ENCODE measurements at places on chromosomes 5 and 9.
A peak's percentile ranks its signal among the peaks of the same experiment; 100 is the strongest.

DNA sequence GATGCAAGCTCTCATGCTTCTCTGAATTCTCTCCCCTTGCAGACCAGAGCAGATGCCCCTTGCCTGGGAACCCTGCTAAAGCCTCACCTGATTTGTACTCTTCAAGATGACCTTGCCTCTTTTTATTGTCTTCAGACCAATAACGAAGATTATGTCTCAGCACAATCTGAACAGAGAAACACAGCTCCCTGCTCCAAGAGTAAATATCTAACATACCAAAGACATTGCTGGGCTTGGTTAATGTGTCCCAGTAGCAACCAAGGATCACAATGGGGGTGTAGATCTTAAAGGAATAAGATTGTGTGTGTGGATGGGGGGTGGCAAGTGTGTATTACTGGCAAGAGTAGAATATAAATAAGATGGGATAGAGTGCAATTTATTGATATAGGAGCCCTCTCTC, 67.6 kb upstream of the LHFPL2 start:
- peak; percentile 67 for DNase-seq

- no peak for DNase-seq
These were observed 49.6 kb upstream of the CCNG1 start for GRCh38 chr5:163387589-163388343.

GRCh38 chr9:115046824-115047223, 71.1 kb downstream of the TNC start:
- DNase-seq: no peak

GRCh38 chr5:124831687-124832240, 85.3 kb upstream of the ZNF608 start:
- no peak for DNase-seq

DNA sequence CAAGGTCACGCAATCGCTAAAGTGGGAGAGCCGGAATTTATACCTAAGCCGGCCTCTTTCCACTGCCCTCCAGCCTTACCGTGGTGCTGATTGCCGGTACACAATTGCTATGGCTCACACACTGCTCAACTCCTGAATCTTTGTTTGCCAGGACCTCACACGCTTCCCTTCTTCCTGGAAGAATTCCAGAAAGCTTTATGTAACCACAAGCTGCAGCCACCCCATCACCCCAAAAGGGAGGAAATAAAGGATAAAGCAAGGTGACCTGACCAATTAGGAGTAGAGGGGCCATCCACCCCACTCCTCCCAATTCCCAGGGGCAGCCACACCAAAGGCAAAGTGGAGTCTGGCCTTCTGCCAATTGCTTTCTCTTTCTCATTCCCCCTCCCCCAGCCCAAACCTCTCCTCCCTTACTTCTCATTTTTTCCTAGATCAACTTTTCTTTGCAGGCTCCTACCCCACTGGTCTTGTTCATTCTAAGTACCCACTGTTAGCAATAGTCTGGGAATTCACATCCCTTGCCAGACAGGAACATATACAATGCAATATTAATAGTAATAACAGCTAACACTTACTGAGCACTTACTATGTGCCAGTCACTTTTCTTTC, 18.0 kb upstream of the CDC23 start:
- DNase-seq: peak; percentile 60

DNA sequence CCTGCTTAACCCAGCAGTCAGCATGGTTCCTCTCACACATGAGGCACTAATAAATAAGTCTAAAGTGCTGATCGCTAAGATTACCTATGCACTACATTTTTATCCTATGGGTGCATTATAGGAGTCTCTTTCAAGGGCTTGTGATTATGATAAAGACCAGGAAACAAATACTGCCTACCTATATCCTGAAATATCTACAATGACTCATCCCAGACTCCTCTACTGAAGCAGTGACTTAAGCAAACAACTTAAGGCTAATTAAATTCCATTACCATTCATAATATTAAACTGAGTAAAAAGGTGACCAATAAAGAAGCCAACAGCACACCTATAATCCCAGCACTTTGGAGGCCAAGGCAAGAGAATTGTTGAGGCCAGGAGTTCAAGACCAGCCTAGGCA, 338.4 kb downstream of the DNAH5 start:
- DNase-seq: no peak

GRCh38 chr5:135127439-135128240, 93.6 kb upstream of the PITX1 start:
- DNase-seq: peak; percentile 69

GRCh38 chr5:69295088-69295754, 37.4 kb downstream of the CCDC125 start:
- peak; percentile 53 for DNase-seq

DNA sequence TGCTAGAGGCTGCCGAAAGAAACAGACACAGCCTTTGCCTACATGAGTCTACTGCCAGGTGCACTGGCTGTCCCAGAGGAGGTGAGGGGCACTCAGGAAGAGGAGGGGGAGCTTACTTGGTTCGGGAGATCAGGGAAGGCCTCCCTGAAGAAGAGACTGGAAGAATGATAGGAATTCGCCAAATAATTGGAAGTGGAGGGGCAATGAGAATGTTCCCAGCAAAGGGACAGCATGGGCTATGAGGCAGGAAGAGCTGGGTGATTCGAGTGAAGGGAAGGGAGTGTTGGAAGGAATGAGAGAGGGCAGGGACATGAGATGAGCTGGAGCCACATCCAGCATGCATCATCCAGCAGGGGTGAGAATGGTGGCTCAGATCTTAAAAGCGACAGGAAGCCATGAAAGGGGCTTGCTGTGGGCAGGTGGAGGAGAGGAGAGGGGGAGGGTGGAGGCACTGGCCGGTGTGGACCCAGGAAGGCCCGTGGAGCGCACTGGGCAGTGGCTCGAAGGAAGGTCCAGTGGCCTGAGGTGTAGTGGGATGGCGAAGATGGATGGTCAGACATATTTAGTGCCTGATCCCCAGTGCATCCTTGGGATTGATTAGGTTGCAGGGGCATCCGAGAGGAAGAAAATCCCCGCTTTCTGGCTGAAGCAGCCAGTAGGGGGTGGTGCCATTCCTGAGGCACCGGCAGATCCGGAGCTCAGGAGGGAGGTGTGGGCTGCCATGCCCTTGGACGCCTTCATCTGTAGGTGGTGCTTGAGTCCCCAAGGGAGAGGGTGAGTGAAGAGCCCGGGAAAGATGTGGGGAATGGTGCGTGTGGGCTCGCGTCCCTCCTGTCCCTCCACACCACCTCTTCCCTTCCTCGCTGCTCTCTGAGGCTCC, 53.5 kb upstream of the GARNL3 start:
- DNase-seq: no peak

- DNase-seq: no peak
These were observed 6.8 kb downstream of the SLC1A3 start for GRCh38 chr5:36613241-36613640.

DNA sequence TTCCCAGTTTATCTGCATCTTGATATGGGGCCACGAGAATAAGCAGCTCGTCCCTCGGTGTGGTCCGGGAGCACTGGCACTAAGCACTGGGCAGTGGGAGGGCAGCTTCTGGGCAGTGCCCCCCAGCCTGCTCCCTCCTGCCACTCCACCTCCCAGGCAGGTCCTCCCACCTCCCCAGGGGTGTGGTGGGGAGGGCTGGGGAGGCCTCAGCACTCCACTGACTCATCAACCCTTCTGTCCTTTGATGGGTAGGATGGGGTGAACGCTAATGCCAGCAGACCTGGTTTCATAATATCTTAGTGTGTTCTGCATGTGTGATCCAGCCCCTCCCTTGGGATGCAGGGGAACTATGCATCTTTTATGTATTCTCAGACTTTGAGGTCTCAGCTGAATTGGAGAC, 62.2 kb upstream of the GNE start:
- no peak for DNase-seq

DNA sequence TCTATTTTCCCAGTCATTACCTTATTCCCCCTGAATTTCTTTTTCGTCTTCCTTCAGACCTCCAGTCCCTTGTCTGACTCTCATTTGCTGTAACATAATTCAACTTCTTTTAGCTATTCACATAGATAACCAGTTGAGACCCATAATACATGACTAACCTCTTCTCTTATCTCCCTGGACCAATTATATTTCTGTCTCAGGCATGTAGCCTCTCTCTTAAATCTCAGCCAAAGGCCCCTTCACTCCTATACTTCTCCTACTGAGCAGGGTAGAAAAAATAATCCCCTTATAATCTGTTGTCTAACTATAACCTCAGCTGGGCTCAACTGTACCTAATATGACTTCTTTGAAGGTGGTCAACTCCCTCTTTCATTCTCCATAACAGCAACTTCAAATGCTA, 20.9 kb downstream of the RANBP6 start:
- no peak for DNase-seq

- DNase-seq: no peak
These were observed 63.1 kb downstream of the PPP2R2B start for GRCh38 chr5:146815411-146815810.

DNA sequence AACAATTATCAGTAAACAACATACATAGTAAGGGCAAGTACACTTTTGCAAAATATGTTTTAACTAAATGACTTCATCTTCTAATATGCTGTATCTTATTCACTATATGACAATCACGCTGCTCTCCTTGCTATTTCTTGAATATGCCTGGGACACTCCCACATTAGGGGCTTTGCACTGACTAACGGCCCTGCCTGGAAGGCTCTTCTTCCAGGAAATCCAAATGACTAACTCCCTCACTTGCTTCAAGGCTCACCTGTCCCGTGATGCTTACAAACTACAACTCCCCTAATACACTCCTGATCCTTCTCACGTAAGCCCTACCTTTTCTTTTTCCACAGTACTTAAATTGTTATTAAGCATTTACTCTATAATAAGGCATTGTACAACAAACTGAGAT, 10.6 kb downstream of the ERP44 start:
- DNase-seq: no peak

DNA sequence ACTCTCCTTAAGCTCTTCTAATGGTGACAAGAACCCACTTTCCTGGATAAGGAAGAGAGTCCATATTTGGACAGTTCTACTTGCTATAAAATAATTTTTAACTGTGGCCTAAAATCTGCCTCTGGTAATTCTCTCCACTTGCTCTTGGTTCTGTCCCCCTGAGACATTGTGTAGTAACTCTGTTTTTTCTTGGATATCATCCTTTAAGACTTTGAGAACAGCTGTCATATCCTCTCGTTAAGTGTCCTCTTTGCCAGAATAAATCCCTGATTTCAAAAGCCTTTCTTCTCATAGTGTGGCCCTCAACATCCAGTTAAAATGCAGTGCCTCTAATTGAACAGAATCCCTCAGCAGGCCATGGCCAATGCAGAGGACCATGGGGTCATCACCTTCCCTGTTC, 101.5 kb downstream of the ARHGEF28 start:
- DNase-seq: no peak

GRCh38 chr9:77827104-77827784, 179.1 kb upstream of the GNA14 start:
- no peak for DNase-seq

GRCh38 chr5:158313733-158314464, 455.0 kb upstream of the CLINT1 start:
- no peak for DNase-seq

- peak; percentile 5 for DNase-seq
These were observed 20.5 kb upstream of the VPS13A start for GRCh38 chr9:77156646-77157371.

- DNase-seq: no peak
These were observed 455.4 kb downstream of the CAAP1 start for GRCh38 chr9:26437056-26437711.

GRCh38 chr9:135076143-135076875, 11.2 kb upstream of the OLFM1 start:
- no peak for DNase-seq

DNA sequence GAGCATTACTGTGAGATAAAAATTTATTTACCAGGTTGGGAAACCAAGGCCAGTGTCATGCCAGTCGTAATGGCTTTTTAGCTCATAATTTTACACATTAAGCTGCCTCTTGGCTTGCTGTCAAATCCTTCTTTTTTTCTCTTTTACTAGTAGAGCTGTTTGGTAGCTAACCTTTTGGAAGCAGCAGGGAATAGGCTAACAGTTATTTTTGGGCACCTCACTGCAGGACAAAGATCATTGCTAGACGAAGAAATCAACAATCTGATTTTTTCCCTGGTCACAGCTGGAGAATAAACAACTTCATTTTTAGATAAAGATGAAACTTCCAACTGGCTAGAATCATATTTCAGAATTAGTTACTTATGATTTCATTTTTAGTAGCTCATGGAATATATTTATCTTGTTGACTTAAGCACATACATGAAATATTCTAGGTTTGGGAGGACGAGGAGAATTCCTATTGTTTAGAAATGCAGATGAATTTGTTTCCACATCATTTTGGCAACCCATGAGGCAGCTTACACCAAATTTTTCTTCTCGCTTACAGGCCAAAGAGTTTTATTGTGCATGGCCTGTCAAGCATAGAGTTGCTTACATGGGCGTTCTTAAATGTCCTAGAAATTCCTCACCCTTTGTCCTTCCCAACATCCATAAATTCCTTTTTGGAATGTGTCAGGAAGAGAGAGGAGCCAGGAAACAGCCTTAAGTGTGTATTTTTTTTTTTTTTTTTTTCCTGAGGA, 19.6 kb downstream of the TNC start:
- peak; percentile 85 for DNase-seq

DNA sequence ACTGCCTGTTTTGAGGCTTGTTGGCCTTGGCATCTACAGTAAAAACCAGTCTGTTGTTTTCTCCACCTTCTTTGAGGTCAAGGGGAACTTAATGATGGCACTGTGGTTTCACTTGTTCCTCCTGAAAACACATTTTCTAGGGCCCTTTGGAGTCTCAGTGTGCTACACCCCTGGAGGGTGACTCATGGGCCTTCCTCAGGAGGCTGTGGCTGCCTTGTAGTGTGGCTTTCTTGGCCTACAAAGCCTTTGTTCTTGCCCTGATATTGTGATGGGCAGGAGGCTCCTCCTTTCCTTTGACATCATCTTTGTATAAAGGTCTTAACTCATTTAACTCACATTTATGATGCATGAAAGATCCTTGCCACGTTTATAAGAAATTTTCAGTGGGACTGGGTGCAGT, 56.3 kb upstream of the GPBP1 start:
- DNase-seq: no peak

DNA sequence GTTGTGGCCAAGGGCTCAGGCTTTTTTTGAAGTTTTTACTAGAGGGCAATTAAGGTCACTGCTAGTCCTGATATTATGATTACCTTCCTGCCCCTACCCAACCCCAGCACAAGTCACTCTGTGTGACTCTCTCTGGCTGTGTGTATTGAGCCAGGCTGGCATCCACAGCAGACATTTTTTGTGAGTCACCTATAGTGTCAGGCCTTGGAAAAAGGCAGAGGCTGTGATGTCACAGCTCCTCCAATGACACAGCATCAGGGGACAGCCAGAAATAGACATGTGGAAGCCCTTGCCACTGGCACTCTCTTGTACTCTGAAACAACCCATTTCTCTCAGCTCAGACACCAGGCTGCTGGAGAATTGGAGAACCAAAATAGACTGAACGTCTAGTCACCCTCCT, 145.4 kb downstream of the NMUR2 start:
- DNase-seq: no peak

DNA sequence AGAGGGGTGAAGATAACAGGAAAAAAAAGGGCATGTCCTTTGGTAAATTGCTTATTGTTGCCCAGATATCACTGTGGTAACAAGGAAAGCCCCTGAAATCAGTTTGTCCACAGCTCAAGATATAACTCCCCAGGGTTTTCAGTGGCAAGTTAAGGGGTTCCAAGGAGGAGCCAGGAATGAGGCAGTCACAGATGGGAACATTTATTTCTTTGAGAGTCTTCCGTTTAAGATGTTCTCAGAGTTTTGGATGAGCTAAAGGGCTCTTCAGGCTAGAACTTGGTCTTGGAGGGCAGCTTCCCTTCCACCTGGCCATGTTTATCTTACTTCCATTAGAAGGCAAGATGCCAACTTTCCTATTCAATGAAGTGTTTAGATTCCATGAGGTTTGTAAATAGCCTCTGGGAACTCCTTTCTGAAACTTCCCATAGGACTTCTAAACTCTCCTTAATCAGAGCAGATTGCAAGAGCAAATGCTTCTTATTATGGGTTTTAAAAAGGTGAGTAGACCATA, 277.6 kb upstream of the TNC start:
- no peak for DNase-seq

GRCh38 chr5:141618030-141618803, 583 bp downstream of the DIAPH1 start:
- peak; percentile 18 for DNase-seq

Data from fibroblast of skin of abdomen (primary cell).